ENCODE measurements at places on chromosomes 1 and 21.

- no peak for DNase-seq
Observed at GRCh38 chr1:162926906-162927305, 65.9 kb upstream of the CCDC190 start.

DNA sequence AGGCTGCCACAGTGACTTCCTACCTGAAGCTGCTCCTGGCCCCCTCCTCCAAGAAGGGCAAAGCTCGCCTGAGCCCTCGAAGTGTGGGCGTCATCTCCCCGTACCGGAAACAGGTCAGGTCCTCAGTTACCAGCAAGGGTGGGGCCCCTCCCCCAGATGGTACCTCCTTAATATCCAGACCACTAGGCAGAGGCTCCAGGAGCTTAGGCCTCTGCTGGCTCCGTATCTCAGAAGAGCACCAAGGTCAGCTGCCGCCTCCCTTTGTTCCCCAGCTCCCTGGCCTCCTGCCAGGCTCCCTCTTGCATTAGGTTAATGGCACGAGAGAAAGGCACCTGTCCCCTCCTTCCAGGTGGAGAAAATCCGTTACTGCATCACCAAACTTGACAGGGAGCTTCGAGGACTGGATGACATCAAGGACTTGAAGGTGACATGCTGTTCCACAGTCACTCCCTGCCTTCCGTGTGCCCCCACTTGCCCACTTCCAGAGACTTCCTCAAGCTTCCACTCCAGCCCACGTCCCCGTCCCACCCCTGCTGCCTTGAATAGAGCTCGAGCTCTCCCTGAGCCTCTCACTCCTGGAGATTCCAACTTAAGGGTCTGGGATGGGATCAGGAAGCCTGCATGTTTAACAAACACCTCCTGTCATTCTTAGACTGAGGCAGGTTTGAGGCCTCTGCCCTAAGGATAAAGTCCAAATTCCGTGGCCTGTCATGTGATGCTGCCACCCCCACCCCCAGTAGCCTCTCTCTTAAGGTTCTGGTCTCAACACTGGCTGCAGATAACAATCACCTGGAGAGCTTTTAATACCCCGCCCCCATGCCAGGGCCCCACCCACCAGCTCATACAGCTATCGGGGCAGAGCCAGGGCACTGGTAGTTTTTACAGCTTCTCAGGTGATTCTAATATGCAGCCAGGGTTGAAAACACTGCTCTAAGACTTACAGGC is 8.3 kb downstream of the RHOC start:
- no peak for DNase-seq

DNA sequence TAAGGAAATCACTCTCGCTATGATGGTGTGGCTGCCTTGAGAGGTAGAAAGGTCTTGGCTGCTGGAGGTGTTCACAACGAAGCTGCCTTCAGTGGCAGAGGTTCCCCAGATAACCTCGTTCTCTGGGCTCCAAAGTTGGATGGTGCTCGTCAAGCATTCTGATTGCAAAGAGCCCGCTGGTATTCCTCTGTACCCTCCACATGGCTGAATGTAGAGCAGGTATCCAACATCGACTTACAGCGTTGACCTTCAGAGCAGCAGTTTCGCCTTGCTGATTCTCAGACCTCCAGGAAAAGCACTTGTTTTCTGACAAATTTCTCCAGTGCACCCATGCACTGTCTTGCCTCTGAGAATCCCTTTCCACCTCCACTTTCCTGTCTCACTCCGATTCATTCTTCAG is 4.3 kb upstream of the IL22RA1 start:
- DNase-seq = no peak

DNA sequence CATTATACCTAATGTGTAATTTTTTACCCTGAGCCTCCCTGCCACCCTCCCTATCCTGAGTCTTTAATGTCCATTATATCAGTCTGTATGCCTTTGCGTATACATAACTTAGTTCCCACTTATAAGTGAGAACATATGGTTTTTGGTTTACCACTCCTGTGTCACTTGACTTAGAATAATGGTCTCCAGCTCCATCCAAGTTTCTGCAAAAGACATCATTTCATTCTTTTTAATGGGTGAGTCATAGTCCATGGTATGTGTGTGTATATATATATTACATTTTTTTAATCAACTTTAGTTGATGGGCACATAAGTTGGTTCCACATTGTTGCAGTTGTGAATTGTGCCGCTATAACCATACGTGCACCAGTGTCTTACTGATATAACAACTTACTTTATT is 477.1 kb upstream of the NEGR1 start:
- no peak for DNase-seq

DNA sequence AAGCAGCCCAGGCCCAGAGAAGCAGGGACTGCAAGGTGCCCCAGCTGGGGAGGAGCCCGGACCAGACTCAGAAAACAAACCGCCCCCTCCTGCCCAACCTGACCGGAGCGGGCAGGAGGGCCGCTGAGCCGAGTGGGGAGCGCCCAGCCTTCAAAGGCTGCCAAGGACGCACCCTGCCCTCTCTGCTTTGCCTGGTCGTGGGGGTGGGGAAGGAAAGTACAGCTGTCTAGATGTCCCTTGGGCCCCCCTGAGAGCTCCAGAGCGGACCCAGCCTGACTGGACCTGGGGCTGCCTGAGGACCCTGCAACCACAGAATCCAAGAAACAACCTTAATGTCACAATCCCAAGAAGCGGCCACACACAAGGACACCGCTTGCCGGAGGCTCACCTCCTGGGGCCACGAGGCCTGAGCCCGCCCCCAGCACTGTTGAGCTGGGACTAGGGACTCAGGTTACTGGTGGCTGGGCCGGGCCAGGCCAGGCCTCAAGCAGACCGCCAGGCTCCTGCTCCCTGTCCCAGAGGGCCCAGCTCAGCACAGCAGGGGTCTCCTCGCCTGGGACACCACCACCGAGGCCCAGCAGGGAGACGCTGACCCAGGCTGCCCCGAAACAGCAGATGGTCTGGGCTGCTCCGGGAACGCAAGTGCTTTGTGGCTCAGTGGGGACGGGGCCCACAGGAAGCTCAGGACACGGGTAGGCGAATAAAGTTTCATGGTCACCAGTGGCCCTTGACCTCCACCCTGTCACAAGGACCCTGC is 1.4 kb downstream of the DVL1 start:
- DNase-seq = no peak

GRCh38 chr1:245984390-245985155 is 522.5 kb downstream of the SMYD3 start:
- no peak for DNase-seq

- DNase-seq = no peak
Observed at GRCh38 chr21:14086553-14086952, 124.2 kb downstream of the LIPI start.

GRCh38 chr1:29805896-29806160 is 569.5 kb downstream of the PTPRU start:
- DNase-seq = no peak

GRCh38 chr1:116496898-116497297 is 73.9 kb downstream of the CD58 start:
- no peak for DNase-seq
